Stimulated activated CD8-positive, alpha-beta memory T cell treated with anti-CD3 and anti-CD28 coated beads, Interleukin-2, amount 100 ng/mL, for 1 hour (primary cell): ENCODE measurements at places on chromosomes 2 and 18.

DNA sequence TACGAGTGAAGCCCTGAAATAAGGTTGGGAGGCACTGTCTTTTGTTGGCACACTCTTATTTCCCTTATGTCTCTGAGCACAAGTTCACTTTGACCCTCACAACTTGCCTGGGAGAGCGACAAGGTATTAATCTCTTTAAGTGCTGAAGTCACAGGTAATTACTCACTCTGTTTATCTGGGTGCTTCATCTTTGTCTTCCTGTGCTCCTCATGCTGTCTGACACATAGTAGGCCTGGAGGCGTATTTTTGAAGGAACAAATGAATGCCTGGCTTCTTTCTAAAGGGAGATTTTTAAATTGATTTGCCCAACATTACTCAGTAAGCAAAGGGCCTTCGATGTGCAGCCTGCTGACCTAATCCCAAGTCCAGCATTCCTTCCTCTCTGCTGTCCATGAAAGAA, 507.1 kb upstream of the TNP1 start:
- no peak for DNase-seq

GRCh38 chr2:71851094-71851750, 296.4 kb downstream of the CYP26B1 start:
- no peak for DNase-seq

GRCh38 chr2:15594291-15595256, 2.9 kb downstream of the DDX1 start:
- no peak for DNase-seq

DNA sequence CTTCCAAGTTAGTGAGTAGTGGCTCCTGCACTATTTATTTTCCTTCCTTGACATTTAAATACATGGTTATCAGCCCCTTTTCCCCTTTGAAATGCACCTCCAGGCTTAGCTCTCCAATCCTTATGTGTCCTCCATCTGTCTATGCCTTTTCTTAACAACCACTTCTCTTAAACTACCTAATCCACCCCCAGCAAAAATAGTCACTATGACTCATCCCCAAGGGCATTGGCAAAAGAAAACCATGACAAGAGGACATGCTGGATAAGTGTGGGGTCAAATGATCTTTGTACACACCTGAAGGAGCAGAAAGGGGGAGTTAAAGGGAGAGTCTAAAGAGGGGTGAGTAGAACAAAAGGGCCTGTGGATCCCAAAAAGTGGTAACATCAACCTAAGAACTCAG, 127.2 kb downstream of the ANKRD44 start:
- no peak for DNase-seq

- DNase-seq = no peak
Measured at GRCh38 chr2:153043385-153043784, 325.0 kb downstream of the ARL6IP6 start.
